ENCODE measurements at places on chromosomes 12 and 14.

DNA sequence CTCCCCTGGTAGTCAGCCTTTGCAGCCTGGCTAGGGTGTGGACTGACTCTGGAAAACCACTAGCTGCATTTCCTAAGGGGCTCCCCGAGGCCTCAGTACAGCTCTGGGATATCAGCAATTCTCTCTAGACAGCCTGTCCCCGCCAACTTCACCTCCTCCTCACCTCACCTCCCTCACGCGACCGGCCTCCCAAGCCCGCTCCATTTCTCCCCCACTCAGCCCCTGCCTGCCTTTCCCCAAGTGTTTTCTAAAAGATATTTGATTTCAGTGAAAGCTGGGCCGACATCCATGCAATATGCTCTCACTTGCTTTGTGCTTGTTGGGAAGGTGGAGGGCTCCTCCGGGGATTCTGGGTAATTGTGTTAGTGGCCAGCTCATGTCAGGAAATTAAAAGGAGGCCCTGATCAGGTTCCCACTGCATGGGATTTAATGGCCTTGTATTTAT lies 91.8 kb downstream of the ESRRB start:
- DNase-seq, result no peak

DNA sequence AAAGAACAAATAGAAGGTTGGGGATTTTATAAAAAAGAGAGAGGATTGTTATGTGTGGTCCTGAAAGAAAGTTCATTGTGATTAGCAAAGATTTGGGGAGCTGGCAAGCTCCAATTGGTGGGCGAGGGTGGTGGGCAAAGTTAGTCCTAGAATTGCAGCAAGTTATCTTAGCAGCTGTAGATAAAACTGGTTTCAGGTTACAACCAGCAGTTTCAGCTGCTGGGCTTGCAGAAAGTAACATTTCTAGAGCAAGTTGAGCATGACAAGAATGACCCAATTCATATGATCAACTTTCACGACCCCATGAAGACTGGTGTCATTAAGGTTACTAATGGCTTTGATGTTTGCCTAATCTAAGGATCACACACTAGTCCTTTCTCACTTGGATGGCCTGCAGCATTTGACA lies 177.9 kb upstream of the NUDT4 start:
- no peak for DNase-seq

GRCh38 chr14:94043756-94044475 lies 17.8 kb downstream of the OTUB2 start:
- no peak for DNase-seq

DNA sequence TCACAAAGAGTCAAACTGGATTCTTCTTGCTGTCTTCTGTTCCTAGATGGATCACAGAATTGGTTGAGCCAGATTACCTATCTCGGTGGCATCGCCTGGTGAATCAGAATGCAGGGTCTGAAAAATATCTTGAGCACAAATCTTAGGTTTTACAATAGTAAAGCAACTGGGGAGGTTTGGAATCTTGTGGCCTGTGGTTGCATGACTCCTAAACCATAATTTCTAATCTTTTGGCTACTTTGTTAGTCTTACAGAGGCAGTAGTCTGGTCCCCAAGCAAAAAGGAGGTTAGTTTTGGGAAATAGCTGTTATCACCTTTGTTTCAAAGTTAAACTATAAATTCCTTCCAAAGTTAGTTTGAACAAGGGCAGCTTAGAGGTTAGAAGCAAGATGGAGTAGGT lies 1488.5 kb upstream of the FLRT2 start:
- no peak for DNase-seq

DNA sequence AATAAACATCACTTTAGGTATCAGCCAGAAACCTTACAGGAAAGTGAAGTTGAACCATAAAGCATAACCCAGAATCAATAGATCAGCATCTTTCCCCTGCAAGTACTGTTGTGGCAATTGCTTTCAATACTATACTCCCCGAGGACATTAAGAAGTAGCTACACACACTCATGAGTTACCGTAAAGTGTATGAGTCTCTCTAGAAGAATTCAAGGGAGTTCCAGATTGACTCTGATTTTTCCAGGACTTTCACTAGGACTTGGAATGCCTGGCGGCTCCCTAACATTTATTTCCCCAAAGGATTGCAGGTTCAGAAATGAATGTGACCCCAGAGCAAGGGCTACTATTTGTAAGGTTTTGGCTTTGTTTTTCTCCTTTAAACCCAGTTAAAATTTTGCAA lies 465.4 kb upstream of the MDGA2 start:
- DNase-seq, result no peak

DNA sequence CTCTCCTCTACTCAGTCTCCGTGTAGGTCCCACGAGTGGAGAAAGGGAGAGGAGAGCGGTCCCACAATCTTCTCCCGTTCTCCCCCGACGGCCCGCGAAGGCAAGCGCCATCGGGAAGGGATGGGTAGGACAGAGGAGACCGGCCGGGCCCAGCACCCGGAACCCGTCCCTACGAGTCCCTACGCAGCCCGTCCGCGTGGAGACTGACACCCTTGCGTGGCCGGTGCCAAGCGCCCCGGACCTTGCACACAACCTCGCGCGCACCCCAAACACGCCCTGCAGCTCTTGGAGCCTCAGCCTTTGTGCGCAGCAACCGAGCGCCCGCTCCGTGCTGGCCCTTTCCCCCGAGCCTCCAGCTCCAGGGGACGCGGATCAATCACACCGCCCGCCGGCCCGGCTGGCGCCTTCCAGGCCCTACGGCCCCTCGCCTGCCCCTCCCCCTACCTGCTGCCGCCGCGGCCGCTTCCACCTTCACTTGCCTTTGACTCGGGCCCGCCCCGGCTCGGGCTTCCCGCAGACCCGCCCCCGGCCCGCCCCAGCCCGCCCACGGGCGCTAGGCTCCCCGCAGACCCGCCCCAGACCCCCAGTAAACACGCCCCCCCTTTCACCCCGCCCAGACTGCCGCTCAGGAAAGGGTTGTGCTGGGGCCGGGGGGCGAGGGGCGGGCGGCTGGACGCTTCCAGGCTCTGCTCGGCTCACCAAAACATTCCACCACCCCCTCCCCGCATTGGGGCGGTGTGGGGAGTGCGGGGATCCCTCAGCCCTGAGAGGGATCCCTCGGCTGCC lies at the start of gene NDRG2:
TSS of gene NDRG2 (minus strand) at position 477 of the 786 bp plus-strand sequence. CDS start 1,746 bp downstream, outside the sequence.
- DNase-seq, result peak; percentile 70
